ENCODE measurements at places on chromosomes 4 and X.

GRCh38 chr4:37516057-37516775 is 170.0 kb downstream of the RELL1 start:
- DNase-seq: no peak

GRCh38 chr4:16794816-16795445 is 103.5 kb downstream of the LDB2 start:
- DNase-seq: peak; percentile 67

DNA sequence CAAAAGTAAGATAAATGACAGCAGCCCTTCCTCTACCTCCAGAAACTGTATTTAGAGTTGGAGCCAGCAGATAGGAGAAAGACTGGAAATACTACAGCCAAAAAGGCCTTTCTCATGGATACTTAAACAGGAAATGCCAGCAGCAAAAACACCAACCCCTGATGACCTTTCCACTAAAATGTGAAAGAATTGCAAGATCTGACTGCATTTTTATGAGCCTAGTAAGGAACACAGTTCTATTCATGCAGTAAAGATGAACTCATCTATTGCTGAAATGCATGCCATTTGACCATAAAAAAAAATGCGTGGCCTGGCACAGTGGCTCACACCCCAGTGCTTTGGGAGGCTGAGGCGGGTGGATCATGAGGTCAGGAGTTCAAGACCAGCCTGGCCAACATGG is 19.9 kb downstream of the ABCG2 start:
- DNase-seq: no peak

GRCh38 chr4:176188654-176189053 is 6.7 kb downstream of the SPATA4 start:
- no peak for DNase-seq

DNA sequence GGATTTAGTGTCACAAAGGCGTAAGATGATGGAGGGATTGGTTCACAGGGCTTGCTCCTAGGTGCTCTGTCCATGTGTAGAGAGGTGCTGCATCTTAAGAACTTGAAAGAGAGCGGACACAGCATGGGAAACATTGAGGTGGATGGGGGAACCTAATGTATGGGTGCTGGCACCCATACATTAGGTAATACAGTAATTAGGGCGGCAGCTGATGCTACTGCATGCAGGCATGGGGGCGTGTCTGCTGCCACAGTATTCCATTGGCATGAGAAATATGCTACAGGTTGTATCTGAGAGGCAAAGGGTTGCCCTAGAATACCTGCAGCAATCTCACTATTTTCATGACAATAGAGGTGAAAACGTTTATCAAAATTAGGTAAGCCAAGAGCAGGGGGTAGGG is 45.8 kb upstream of the UXT start:
- DNase-seq: no peak

DNA sequence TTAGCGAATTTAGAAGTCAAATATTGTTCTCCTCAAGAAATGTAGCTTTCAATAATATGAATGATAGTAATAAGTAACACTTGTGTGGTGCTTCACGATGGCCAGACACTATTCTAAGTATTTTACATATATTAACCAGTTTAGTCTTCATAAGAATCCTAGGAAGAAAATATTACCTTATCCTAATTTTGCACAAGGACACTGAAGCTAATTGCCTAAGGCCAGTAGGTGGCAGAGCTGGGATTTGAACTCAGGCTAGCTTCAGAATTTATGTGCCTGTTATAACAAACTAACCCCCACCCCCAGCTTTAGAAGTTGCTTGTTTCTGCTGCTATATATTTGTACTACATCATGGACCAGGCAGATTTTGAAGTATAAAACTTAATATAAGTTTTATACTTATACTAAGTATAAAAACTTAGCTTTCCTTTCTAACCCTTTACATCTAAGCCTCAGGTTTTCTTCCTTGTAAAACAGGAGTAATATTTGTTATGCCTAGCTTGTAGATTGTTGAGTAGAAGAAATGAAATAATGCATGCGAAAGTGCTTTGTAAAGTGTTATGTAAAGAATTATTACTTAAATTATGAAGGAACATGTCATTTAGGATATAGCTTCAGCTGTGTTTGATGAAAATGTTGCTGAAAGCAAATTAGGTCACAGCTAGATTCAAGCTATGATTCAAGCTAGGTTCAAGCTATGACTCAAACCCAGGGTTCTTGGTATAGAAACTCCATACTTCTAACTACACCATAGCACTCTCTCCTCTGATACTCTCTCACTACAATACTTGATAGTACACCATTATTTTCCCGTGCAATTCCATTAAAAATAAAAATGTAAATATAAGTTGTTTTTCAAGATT is 4.2 kb upstream of the CDS1 start:
- peak; percentile 13 for DNase-seq

- no peak for DNase-seq
Measured at GRCh38 chr4:15531792-15532191, 62.1 kb downstream of the CC2D2A start.

DNA sequence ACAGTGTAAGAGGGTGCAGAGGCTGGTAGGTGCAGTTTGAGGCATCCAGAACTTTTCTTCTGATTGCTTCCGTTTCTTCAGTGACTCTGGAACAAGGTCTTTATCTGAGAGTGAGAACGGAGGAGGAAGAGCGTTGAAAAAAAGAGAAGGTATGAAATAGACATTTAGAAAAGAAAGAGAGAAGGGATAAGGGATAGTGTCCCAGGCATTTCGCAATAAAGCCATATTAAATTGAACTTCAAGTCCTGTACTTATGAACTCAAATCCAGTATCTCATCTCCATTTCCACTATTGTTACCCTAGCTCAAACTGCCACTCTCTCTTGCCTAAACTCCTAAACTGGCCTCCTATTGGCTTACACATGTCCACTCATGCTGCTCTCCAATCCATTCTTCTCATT is 36.7 kb downstream of the NPY2R start:
- DNase-seq: no peak

DNA sequence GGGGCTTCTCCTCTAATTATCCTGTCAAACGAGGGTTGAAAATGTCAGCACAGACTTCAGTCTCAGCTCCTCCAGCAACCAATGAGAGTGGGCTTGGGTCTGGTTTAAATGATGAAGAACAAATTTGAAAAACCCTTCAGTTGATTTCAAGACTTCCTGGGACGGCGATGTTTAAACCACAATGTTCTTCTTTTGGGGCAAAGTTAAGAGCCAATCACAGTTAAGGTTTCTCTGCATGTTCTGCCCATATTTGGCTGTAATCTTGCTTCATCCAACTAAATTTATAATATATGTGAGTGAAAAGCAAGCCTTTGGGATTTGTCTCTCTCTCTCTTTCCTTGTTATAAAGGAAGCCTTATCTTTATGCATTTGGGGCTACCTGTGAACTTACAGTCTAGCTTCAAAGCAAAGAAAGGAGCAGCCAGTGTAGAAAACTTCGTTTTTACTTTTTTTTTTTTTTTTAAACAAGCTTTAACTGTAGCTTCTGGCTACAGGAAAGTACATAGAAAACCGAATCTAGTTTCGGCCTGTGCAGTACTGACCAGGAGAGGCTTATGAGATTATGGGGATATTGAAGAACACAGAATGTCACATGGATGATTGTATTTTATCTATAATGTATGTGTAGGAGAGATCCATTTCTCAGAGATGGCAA is 46.8 kb upstream of the FAM9C start:
- DNase-seq: no peak

DNA sequence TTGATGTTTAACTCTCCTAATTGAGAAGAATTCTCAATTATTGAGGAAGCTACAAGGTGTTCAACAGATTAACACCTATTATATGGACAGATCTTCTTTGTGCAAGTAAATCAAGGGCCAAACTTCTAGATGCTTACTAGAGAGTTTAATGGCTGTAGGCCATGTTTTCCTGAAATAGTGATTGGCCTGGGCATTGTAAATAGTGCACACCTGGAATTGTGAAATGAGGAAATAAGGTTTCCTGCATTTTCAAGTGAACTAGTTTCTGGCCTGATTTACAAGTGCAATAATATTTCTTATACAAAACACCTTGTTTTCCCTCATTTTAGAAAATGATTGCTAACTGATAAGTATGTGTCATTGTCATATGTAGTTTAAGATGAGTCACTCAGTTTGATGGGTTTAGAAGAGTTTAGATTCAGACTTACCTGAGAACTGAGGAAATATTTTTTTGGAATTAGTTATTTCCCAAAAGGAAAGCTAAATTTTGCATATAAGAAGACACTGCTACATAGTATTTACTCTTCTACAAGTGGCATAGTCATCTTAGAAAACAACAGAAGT is 21.2 kb downstream of the AFF1 start:
- DNase-seq: no peak

- no peak for DNase-seq
Measured at GRCh38 chrX:45743081-45743533, 542.4 kb upstream of the DIPK2B start.

DNA sequence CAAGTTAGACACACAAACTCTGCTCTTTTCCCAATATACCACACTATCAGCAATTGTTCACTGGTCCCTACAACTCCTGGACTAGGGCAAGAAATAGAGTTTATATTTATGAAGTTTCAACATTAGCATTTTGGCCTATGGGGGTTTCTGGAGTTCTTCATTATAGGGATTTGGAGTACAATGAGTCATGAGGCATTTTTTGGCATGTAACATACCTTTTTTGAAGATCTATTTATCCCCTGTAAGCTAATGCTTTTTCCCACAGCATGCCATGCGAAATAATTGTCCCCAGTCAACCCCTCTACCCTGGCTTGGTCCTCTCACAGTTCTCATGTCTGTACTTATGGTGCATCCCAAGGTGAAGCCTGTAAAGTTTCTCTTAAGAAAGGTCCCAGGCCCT is 36.7 kb upstream of the EDA2R start:
- DNase-seq: no peak

DNA sequence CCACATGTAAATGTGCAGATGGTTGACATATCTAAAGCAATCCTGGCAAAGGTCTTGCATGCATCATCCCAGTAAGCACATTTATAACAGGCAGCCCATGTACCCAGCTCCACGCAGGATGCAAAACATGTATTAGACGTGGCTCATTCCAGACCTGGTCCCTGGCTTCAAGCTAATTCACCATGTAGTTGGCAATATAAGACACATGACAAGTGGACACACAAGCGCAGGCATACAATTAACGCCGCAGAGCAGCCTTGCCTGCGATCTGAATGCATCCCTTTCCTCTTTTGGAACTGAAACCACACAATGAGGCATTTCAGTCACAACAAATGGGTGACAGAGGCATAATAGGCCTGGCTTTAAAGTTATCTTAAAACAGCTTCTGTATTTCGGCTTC is 114.5 kb upstream of the TRIM2 start:
- DNase-seq: no peak

- DNase-seq: no peak
Measured at GRCh38 chrX:101785142-101785541, 125.5 kb upstream of the ARMCX2 start.

- no peak for DNase-seq
Measured at GRCh38 chrX:16765594-16765993, 20.7 kb upstream of the TXLNG start.

DNA sequence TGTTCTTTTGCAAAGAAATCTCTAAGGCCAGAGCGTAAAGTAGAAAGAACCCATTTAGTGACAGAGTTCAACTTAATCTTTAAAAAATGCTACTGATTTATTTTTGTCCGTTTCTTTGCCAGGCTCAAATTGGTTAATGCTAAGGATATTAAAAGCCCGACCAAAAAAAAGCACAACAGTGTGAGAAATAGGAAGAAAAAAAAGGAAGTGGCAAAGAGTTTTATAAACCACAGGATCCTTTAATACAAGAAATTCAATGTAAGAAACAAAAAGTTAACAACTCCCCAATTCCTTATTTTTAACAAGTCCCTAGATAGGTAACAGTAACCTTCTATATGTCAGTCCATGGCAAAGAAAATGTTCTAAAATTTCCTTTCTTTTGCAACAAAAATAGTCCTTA is 480.4 kb downstream of the ACTRT1 start:
- DNase-seq: no peak

DNA sequence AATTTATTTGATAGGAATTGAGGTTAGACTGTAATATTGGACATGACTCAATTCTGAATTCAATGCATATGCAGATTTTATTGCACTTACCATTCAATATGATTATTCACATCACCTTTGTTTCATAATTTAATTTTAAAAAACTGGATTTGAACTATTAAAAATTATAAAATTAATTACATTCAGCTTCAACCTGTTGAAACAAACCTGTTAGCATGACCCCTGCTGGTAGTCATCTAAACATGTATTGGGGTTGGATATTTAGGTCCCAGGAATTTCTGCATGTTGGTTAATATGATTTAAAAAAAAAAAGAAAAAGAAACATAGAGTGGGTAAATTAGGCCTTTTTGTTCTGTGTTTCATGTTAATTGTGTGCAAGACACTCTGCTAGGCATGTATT is 85.9 kb downstream of the ARSJ start:
- no peak for DNase-seq

DNA sequence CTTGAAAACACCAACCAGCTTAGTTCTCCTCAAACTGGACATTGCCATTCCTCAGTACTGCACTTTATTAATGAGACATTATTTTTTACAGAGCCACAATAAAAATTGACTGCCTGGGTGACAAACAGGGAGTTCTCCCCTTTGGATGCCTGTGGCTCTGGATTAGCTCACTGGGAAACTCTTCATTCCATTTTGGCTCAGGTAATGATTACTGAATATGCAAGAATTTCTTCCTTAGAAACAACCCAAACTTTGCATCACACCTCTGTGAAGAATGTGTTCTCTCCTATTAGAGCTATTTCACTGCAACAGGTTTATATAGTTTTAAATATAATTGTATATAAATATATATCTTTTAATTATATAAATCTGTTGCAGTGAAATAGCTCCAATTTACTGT is 2065.8 kb downstream of the ARAP2 start:
- DNase-seq: no peak

DNA sequence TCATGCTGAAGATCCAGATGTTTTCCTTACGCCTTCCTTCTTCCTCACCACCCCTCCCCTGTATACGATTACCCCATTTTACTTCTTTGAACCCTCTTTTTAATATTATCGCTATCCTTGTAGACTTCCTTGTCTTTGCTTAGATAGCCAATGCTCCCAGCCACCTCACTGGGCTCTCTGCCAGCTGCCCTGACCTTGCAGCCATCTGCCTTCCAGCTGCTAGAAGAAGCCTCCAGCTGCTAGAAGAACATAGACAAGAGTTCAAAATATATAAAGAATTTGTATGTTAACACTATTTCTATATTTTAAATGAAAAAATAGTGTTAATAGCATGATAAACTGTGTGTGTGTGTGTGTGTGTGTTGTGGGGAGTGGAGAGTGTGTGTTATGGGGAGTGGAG is 374.7 kb downstream of the ANKRD50 start:
- DNase-seq: no peak

DNA sequence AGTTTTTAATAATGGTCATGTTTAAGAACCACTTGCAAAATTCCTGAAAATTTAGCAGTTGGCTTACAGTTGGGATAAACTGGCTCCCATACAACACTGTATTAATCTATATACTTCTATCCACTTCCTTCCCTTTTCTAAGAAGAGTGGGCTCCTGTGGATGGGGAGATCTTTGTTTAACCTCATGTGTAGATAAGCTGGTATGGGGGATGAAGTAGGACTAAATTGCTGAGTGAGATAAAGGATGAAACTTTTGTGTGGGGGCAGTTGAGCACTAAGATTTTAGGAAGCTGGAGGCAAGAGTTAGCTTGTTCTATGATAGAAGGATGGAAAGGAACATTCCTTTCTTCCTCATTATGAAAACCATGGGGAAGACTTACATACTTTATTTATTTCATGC is 54.6 kb upstream of the ATP8A1 start:
- no peak for DNase-seq
